Bronchial epithelial cell (primary cell): ENCODE measurements at places on chromosomes 4 and X. TPM values are rescaled to one million over a fixed set of nuclear protein-coding genes. Genes with fewer than 3 reads are reported as not detected.
A peak's percentile ranks its signal among the peaks of the same experiment; 100 is the strongest.

The ZRSR2 gene
- total RNA-seq = 4.2 and 7.2 TPM in 2 replicates

The PABPC5 gene
- not detected in 2 replicates for total RNA-seq

The DKK2 gene
- 0.26 TPM in 1 of 2 replicates, not detected in the other for total RNA-seq

The C1QTNF7 gene
- total RNA-seq = not detected in 2 replicates

The CT45A2 gene
- total RNA-seq = not detected in 2 replicates

The POF1B gene
- 3.2 and 7.7 TPM in 2 replicates for total RNA-seq

The BEX1 gene
- not detected in 2 replicates for total RNA-seq

- DNase-seq = no peak
Measured at GRCh38 chrX:78769101-78769755, 21.7 kb downstream of the LPAR4 start.

GRCh38 chrX:114715096-114715495 is 131.2 kb downstream of the HTR2C start:
- DNase-seq = no peak

GRCh38 chr4:98744372-98745150 is 86.2 kb upstream of the TSPAN5 start:
- DNase-seq = peak; percentile 26

- peak; percentile 74 for DNase-seq
Measured at GRCh38 chr4:25283948-25284347, 28.6 kb upstream of the ZCCHC4 start.

DNA sequence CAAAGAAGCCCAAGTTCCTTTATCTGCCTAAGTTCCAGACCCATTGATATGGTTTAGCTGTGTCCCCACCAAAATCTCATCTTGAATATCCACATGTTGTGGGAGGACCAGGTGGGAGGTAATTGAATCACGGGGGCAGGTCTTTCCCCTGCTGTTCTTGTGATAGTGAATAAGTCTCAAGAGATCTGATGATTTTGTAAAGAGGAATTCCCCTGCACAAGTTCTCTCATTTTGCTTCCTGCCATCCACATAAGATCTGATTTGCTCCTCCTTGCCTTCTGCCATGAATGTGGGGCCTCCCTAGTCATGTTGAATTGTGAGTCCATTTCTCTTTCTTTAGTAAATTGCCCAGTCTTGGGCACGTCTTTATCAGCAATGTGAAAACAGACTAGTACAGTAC is 860.2 kb downstream of the FSTL5 start:
- no peak for DNase-seq

DNA sequence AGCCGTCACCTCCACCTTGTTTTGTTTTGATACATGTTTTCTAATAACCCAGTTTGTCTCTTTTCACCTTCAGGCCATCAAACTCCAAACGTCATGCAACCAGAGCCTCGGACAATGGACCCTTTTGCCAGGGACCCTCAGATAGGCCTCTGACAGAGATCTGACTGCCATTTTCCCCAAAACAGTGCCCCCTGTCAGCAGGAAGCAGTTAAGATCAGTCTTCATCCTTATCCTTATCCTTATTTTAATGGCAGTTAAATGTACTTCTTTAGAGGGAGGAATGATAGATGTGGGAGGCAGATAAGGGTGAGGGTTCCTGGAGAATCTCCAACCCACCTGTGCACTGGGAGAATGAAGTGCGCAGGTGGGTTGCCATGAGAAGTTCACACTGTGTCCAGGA is 135.7 kb downstream of the ANAPC10 start:
- no peak for DNase-seq

DNA sequence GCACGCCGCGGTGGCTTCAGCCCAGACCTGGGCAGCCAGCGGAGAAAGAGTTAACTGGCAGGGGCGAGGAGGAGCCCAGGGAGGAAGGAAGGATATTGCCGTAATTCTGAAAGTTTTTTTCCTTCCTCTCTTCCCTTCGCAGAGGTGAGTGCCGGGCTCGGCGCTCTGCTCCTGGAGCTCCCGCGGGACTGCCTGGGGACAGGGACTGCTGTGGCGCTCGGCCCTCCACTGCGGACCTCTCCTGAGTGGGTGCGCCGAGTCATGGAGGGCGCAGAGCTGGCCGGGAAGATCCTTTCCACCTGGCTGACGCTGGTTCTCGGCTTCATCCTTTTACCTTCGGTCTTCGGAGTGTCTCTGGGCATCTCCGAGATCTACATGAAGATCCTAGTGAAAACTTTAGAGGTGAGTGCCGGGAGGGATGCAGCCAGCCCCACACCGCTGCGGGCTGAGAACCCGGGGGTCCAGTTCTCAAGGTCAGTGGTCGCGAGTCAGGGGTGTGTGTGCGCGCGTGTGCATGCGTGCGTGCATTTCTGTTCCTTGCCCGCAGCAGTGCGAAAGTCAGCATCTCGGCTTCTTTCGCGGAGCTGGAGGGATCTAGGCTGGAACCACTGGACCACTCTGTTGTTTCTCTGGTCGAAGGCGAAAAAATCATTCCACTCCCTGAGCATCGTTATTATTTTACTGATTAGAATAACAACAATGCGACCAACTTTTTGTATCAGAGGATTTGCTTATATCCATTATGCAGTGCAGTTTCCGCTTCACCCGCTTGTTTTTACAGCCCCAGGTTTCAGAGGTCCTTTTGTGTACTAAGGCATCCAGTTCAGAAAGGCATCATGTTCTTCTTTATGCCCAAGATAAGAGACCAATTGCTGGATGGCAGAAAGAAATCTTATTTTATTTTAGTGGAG is 709 bp downstream of the GPAT3 start:
- DNase-seq = no peak

DNA sequence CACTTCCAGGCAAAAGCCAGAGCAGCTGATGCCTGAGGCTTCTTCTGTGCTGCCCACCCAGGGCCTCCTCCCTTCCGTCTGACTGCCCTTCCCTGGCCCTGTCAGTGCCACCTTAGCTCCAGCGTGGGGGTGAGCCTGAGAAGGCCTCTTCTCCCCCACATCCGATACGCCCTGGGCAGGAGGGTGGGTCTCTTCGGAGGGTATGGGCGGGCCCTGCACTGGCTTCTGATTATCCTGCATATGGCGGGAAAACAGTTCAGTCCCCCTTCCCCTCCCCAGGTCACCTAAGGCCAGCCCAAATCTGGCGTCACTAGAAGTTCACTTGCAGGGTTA is 256.7 kb downstream of the FBXW7 start:
- no peak for DNase-seq

DNA sequence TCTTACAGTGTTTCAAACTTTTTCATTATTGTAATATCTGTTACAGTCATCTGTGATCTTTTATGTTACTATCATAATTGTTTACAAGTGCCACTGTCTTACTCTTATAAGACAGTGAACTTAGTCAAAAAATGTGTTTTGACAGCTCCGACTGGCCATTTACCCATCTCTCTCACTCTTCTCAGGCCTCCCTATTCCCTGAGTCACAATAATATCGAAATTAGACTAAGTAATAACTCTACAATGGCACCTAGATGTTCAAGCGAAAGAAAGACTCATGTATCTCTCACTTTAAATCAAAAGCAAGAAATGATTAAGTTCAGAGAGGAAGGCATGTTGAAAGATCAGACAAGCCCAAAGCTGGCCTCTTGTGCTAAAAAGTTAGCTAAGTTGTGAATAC is 184.2 kb downstream of the CDS1 start:
- no peak for DNase-seq

GRCh38 chr4:128974136-128974581 is 119.2 kb downstream of the SCLT1 start:
- no peak for DNase-seq

DNA sequence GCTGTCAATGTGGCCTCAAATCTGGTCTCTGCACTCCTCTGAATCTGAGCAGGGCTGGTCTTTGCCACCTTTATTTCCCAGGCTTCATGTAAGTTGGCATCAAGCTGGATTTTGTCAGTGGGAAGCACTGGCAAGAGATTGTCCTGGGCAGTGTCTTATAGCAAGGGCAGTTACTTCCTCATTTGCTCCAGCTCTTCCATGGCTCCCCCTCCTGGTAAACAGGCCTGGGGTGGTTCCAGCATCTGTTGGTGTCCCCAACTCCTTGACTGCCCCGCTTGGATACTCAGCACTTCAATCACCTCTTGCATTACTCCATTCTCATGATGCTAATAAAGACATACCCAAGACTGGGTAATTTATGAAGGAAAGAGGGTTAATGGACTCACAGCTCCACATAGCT is 15.0 kb upstream of the REST start:
- DNase-seq = no peak

DNA sequence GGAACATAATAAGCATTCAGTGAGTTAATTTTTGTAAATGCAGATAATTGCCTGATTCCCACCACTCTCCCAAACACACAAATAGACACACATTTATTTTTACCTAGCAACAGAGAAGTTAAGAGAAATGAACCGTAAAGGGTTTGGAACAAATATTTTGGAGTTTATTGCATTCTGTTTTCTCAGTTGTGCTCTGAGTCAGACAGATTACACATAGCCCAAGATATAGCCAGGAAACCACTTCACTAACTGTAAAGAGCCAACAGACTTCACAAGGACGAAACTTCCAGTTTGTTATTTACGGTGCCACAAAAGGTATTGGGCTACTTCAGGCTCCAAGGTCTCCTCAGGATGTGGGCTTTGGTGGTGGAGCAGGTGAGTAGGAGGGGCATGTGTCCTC is 217.0 kb downstream of the BMPR1B start:
- peak; percentile 70 for DNase-seq

DNA sequence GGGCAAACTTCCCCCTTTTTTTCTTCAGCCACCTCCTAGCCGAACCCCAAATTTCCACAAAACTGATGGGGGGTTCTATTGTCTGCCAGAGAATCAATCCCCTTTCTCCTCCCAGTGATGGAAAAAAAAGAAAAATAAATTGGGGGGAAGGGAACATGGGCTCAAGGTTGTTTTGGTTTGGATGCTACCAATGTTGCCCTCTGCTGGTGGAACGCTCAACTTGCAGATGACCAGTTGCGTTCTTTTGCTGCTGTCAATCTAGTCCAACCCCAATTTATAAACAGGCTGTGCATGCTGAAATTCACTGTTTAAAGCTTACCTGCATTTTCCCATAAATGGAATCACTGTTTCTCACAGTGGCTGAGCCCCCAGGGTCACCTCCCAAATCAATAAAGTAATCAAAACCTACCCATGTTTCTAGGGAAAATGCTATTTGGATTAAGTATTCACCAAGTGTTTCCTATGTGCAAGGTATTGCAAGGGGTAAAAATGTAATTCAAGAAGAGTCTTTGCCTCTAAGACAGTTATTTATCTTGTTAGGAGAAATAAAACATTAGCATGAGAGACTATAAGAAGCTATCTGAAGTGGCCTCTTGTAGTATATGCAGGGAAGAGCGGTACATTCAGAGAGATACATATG is 116.7 kb upstream of the TMEM164 start:
- peak; percentile 45 for DNase-seq

DNA sequence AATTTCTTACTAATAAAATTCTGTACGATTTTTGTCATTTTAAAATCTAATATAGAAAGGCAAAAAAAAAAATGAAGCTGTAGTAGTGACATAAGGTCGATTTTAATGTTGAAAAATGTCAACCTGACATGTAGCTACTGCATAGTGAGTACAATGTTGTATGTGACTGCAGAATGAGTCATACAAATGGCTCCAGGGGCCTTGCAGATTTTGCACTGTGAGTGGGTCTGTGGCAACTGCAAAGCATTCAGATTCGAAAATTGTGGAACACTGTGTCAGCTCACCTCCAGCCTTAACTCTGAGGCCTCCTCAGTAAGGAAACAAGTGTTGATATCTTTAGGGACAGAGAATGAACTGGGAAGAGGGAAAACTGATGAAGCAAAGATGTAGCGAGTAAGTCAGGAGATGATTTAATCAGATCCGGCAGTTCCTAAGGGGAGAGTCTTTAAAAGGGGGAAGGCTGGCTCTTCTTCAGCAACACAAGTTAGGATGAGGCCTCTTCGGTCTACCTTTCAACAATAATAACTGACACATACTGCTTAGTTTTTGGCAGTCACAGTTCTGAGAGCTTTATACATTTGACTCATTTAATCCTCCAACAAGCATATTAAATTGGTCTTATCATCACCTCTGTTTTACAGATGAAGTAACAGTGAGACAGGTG is 24.9 kb downstream of the TKTL2 start:
- DNase-seq = peak; percentile 81

DNA sequence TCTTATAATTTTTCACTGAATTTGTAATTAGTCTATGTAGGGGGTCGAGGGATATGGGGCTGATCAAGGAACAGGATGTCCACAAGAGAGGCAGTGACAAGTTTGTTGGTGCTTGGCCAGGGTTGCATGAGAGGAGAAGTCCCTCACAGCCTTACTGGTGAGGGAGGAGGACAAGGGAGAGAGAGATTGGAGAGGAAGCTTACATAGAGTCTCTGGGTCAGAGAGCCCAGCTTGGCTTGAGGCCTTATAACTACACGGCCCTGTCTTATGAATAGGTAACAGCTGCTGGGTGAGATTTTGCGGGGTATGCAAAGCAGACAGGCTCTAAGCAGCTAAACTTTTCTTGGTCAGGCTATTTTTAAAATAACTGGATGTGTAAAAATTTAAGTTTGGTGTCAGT is 37.9 kb upstream of the OTUD4 start:
- no peak for DNase-seq

- no peak for DNase-seq
Measured at GRCh38 chr4:7158991-7159390, 33.3 kb upstream of the SORCS2 start.

DNA sequence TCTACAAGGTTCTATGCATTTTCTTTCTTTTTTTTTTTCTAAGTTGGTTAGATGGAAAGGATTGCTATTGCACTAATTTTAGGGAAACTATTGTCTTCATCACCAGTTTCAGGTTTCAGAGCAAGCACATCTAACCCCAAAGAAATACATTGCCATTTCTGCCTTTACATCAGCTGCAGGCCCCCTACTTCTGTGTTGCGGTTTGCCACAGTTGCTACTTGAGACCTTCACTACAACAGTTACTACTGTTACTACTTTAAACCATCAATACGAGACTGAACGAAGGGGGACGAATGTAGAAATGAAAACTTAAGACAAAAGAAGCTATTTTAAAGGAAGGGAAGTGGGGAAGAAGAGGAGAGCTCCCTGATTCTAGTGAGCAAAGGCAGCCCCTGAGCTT is 256.7 kb upstream of the LCORL start:
- DNase-seq = no peak

DNA sequence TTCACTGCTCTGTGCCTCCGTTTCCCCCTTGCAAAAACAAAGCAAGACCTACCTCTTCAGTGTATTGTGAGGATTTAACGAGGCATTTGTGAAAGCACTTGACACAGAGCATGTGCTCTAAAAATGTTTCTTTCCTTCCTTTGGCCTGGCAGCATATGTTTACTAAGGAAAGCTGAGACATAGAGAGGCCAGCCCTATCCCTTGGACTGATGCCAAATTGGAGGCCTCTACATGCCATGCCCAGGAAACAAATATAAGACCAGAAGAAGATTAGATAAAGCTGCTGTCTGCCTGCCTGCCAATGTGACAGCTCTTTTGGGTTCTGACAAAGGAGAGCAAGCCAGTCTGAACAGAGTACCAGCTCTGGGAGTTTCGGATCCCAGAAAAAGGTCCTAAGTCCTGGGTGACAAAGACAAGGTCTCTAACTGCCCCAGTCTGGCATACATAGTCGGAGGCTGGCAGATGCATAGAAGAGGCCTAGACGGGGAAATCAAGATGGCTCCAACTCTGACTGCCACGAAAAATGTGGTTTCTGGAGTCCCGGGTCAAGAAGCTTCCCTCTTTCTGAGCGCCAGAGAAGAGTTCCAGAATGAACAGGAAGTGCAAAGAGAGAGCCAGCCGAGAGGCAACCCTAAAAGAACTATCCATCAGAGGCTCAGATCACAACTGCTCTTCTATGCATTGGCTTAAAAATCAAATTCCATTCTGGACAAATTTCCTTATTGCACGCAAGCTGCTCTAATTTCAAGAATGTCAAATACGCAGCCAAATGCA is 25.8 kb downstream of the OTUD6A start:
- DNase-seq = peak; percentile 32
